ENCODE measurements at places on chromosomes 1 and 21.

DNA sequence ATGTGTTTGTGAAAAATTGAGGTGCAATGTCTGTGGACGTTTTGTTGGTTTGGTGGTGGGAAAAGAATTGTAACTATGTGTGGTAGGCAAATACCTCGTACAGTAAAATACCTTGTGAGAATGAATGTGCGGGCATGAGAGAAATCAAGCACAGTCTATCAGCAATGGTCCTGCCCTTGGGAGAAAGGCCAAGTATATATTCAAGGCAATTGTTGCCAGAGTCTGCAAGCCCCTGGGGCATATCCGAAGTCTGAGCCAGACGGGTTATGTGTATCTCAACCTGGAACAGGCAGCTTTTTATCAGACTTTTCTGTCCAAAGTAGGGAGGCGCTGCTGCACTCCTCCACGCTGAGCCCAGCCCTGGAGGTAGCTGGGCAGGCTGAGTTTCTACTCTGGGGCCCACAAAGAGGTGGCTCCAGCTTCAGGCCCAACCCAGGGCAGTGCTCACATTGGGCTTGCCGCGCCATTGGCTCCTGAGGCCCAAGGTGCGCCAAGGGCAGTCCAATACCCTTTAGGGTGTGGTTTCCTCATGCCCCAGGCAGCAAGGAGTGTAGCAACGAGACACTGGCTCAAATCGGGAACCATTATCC lies 9.4 kb upstream of the GNL2 start:
- no peak for DNase-seq

- DNase-seq = peak; percentile 38
These were observed 8.3 kb downstream of the XCL2 start for GRCh38 chr1:168535536-168535935.

GRCh38 chr1:54096877-54097240 lies 43.5 kb downstream of the TCEANC2 start:
- no peak for DNase-seq

- no peak for DNase-seq
These were observed 5.3 kb downstream of the DTL start for GRCh38 chr1:212040629-212041412.

DNA sequence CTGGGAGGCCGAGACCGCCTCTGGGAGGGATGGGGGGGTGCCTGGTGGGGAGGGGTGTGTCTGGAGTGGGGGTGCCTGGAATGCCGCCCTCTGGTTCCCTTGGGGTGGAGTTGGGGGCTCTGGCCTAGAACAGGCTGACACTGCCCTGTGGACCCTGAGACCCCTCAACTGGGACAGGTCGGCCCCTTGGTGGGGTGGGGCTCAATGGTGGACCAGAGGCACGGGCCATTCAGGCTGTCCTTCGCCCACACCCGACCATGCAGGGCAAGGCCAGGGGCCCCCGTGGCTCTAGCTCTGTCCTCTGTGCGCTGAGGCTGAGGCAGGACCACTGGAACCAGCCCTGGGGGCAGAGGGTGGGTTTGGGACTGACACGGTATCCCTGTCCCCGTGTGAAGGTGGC lies 14.7 kb downstream of the PFKL start:
- DNase-seq = no peak

GRCh38 chr1:9551984-9552383 lies 12.7 kb downstream of the SLC25A33 start:
- DNase-seq = no peak

DNA sequence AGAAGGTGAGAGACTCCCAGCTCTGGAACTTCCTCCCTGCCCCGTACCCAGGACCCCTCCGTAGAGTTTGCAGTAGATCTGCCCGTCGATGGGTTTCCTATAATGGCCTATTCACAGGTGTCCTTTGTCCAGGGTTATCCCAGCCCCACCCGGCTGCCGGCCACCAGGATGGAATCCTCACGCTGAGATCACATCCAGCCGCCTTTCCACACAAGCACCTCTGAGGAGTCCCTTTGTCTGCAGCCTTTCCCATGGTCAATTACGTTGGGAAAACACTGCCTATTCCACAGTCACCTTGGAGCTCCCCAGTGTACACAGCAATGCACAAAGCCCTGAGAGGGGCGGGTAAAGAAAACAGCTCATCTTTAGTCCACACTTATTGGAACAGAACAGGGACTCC lies 190.0 kb upstream of the EDN2 start:
- no peak for DNase-seq

DNA sequence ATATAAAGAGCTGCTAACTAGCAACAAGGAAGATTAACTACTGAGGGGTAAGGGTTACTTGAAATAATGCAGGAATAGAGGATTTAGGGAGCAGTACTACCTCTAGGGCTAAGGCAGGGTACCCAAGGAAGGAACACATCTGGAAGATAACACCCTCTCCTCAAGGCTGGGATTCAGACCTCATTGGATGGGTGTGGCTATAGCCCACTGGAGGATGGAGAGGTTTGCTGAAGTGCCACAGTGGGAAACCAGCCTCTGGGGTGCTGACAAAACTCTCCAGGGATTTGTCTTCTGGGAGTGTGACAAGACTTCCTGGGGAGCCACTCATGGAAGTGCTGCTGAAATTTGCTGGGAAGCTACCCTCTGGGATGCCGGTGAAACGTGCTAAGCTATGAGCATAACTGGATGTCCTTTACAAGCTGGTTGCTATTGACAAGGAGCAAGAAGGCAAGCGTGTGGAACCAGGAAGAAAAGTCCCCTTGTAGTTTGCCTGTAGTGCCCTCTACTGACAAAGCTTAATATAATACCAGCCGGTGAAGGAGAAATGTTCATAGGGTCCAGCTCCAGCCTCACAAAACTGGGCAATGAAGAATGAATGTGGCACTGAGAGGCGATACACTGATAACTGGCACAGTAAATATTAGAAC lies 122.8 kb upstream of the USP24 start:
- no peak for DNase-seq

DNA sequence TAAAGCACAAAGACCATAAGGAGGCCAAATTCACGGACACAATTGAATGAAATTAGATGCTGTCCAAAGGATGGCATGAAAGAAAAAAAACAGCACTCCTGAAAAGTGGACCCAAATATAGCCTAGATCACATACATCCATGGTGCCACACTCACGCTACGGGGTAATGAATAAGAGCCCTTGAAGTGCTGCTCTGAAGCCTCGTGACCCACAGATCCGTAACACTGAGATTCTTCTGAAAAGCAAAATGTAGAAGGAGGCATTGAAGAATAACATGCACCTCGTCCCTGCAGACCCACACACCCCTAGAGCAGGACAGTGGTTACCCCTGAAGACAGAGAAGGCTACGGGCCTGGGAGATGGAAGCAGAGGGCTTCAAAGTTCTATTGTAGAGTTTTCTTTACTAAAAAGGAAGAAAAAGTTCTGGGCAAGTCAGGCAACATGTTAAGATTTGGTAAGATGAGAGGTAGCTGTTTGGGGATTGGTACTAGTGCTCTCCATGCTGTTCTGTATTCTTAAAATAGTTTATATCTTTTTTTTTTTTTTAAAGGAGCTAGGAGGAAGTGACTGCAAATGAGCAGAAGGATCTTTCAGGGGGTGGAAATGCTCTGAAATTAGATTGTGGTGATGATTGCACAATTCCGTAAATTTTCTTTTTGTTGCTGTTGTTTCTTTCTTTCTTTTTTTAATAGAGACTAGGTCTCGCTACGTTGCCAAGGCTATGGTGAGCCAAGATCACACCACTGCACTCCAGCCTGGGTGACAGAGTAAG lies 4.1 kb upstream of the ITGB2 start:
- DNase-seq = peak; percentile 49

DNA sequence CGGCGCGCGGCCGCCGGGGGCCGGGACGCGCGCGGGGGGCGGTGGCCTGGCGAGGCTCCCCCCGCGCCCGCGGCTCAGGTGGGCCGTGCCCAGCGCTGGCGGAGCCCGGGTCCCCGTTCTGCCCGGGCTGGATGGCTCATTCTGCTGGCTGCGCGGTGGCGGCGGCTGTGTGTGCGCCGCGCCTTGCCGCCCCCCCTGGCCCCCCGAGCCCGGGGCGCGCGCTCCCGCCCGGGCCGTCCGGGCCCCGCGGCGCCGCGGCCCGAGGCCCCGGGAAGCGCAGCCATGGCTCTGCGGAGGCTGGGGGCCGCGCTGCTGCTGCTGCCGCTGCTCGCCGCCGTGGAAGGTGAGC lies at the start of gene EPHB2:
TSS of gene EPHB2 (plus strand) at position 139 of the 349 bp plus-strand sequence. CDS start at position 283, 144 bp downstream.
- DNase-seq = no peak

GRCh38 chr21:26445440-26445839 lies 127.6 kb downstream of the CYYR1 start:
- DNase-seq = no peak

GRCh38 chr1:242827538-242827937 lies 303.0 kb upstream of the PLD5 start:
- no peak for DNase-seq

GRCh38 chr1:41792485-41792770 lies 126.3 kb downstream of the HIVEP3 start:
- DNase-seq = no peak

- no peak for DNase-seq
These were observed 131.5 kb downstream of the DHRS3 start for GRCh38 chr1:12486401-12487005.

DNA sequence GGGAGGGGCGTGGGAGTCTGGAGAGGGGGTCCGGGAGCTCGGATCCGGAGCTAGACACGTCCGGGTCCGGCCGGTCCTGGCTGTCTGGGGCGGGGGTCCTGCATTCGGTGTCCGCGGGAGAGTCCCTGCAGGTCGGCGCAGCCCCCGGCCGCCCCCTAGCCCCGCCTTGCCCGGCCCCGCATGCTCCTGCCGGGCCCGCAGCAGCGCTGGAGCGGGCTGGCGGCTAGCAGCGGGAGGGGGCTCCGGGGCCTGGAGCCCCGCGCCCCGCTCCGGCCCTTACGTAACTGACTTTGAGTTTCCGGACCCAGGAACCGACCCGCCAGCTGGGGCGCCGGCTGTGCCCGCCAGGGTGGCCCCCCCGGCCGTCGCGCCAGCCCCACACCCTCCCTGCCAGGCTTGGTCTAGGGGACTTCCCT lies 26.9 kb upstream of the EPB41 start:
- peak; percentile 50 for DNase-seq

GRCh38 chr1:168583571-168583970 lies 7.2 kb downstream of the XCL1 start:
- no peak for DNase-seq

- DNase-seq = no peak
These were observed 201.1 kb downstream of the OMA1 start for GRCh38 chr1:58345215-58346035.

DNA sequence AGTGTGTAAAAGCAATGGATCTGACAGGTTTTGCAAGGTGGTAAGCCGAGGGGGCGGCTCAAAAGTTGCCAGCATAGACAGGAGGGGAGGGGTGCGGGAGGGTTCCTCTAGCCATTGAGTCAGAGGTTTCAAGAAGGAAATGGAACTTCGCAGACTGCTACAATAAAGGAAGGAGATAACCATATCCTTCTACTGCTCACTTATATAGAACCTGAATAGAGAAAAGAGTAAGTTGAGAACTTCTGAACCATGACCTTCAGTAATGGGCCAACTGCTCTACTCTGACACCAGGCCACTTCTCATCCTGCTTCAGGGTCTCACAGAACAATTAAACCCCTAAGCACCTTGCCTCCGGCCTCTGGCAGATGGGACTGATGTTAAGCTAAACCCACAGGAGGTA lies 26.3 kb upstream of the BCAR3 start:
- DNase-seq = no peak

DNA sequence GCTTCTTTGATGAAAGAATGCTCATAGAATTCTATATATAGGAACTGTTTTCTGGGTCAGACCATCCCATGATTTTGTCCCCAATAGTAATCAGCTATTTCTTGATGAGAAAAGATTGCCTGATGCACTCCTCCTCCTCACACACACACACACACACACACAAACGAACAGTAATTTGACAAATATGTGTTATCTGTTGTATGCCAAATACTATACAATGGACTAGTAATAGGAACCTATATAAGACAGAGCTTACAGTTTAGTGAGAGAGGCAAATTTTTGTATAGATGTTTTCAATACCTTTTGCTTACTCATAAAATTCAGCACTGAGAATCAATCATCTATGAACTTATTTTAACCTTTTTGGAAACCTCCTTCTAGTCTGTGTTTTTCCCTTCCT lies 76.8 kb downstream of the PLA2G4A start:
- DNase-seq = no peak

GRCh38 chr1:53552146-53552861 lies 93.1 kb downstream of the DMRTB1 start:
- DNase-seq = no peak

GRCh38 chr21:43614839-43615238 lies 44.4 kb downstream of the HSF2BP start:
- DNase-seq = no peak

All from HL-60 (cell line).